ENCODE measurements at places on chromosomes 2 and 18.

DNA sequence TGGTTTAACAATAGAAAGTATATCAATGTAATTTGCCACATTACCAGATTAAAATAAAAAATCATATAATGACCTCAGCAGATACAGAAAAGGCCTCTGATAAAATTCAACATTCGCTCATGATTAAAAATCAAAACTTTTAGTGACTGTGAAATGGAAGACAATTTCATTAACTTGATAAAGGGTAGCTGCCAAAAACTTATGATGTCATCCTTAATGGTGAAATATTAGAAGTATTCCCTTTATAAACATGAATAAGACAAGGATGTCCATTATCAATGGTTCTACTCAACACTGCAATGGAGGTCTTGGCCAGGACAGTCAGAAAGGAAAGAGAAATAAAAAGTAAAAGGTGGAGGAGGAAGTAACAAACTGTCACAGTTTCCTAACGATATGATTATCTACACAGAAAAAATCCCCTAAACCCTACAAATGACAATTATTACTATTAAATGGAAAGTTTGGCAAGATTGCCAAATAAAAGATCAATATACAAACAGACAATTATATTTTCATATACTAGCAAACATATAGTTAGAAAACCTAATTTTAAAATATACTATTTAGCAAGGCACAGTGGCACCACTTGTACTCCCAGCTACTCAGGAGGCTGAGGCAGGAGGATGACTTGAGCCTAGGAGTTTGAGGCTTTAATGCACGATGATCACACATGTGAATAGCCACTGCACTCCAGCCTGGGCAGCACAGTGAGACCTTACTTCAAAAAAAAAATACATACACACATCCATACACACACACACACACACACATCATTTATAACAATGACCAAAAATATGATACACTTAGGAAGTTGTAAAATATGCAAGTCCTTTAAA lies 12.8 kb downstream of the METTL8 start:
- no peak for DNase-seq

- no peak for DNase-seq
These were observed 971.3 kb upstream of the FAM98A start for GRCh38 chr2:34570266-34570872.

DNA sequence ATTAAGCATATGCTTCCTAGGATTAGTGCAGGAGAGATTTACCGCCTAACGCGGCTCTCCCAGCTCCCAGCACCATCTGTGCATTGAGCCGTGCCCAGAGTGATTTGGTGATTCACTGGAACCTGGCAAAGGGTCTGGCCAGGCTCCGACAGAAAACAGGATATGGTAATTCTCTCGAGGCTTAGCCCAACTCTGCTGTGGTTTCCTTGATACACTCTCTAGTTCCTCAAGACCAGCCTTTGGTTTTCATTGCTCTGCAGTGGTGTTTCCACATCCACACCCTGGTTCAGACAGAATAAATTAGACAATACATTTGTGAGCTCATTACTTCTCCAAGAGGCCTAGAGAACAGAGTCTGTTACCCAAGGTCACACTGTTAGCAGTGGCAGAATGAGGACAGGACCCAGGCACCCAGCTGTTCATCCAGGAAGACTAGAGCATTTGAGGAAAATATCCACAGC lies 23.0 kb upstream of the SMAD2 start:
- DNase-seq, result no peak

- DNase-seq, result no peak
These were observed 60.7 kb upstream of the AQP4 start for GRCh38 chr18:26926066-26926675.

DNA sequence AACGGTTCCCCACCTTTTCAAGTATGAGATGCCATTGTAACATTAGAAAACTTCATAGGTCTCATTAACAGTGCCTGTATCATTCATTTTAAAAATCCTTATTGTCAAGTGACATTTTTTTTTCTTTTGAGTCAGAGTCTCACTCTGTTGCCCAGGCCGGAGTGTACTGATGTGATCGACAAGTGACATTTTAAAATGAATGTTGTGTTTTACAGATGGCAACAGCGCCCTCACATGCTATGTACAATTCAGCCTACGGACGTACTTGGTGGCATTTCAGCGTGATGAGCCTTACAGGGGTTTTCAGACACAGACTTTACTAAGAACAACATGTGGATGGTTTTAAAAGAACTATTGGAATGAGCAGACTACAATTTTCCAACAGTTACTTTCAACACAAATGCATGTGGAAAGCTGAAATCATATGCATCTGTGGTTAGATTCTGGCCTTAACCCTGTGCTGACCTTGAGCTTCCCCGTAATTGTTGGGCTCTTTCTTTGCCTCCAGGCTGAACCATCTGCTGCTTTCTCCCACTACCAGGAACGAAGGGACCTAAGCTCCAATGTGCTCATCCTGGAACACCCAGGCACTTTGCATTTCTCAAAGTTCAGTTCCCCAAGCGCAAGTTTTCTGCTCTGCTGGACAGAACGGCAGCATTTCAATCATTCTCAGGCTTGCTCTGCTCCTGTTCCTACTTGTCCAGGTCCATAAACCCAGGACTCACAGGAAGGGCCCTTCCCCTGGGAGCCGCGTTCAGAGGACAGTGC lies 119.9 kb upstream of the NDUFV2 start:
- DNase-seq, result no peak

GRCh38 chr2:53826587-53827397 lies 33.0 kb downstream of the GPR75 start:
- no peak for DNase-seq

- no peak for DNase-seq
These were observed 17.0 kb downstream of the THNSL2 start for GRCh38 chr2:88187038-88187676.

- no peak for DNase-seq
These were observed 190.7 kb downstream of the NOL4 start for GRCh38 chr18:34033968-34034367.

DNA sequence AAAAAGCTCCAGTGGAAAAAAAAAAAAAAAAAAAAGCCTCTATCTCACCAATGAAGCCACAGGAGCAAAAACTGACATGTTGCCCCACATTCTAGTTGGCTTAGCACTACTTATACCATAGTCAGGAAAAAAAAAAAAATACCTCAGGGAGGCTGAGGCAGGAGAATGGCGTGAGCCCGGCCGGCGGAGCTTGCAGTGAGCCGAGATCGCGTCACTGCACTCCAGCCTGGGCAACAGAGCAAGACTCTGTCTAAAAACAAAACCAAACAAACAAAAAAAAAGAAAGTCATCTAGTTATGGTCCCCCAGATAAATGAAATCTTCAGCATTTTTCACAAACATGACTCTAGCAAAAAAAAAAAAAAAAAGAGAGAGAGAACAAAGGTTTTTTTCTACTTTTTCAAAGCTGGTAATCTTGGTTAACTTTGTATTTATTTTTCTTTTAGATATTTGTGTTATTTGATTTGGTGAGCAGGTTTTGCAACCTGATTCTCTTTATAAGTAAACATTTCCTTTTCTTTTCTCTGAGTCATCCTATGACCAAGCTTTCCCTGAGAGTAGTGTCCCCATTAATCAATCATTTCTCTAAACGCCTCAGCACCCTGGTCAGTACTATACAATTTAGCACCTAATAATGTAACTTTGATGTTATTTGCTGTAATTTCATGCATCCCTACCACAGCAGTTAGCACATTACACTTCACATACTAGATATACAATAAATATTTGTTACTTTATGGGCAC lies 273.7 kb upstream of the PIK3C3 start:
- no peak for DNase-seq

- no peak for DNase-seq
These were observed 6.3 kb downstream of the C2orf81 start for GRCh38 chr2:74414881-74415761.

- no peak for DNase-seq
These were observed 49.4 kb upstream of the FIGN start for GRCh38 chr2:163785162-163785561.

- no peak for DNase-seq
These were observed 1154.5 kb upstream of the CHAC2 start for GRCh38 chr2:52613064-52613463.

DNA sequence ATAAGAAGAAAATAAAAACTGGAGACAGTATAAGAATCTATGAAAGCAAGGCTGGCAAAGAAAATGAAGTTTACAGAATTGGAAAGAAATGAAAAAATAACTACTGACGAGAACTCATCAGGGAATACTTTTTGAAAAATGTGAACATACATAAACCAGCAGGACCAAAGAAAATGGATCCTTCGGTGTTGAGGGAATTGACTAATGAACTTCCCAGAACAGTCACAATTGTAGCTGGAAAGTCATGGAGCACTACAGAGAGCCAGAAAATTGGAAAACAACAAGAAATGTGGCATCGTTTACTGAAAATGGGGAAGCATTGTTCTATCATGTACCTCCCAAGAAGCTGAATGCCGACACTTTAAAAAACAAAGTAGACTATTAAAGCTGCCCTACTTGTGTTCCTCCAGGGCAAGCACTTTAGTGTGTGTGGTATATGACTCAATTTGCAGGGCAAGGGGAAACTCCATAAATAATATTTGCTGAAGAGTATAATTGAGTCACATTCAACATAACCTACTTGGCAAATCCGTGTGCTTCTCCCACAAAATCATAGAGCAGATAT lies 1221.6 kb upstream of the NRXN1 start:
- no peak for DNase-seq

GRCh38 chr2:133732982-133733900 lies 165.0 kb upstream of the NCKAP5 start:
- DNase-seq, result no peak

- DNase-seq, result no peak
These were observed 129.4 kb upstream of the TPO start for GRCh38 chr2:1283871-1284270.
